Ascending aorta (tissue), 2 donors: ENCODE measurements at places on chromosomes 2 and 18.

- no peaks in the 10 kb centered on the region for H3K27me3 ChIP-seq
- no peaks in the 10 kb centered on the region for H3K4me1 ChIP-seq
Measured at GRCh38 chr2:234363011-234363487, 133.8 kb downstream of the ARL4C start.

DNA sequence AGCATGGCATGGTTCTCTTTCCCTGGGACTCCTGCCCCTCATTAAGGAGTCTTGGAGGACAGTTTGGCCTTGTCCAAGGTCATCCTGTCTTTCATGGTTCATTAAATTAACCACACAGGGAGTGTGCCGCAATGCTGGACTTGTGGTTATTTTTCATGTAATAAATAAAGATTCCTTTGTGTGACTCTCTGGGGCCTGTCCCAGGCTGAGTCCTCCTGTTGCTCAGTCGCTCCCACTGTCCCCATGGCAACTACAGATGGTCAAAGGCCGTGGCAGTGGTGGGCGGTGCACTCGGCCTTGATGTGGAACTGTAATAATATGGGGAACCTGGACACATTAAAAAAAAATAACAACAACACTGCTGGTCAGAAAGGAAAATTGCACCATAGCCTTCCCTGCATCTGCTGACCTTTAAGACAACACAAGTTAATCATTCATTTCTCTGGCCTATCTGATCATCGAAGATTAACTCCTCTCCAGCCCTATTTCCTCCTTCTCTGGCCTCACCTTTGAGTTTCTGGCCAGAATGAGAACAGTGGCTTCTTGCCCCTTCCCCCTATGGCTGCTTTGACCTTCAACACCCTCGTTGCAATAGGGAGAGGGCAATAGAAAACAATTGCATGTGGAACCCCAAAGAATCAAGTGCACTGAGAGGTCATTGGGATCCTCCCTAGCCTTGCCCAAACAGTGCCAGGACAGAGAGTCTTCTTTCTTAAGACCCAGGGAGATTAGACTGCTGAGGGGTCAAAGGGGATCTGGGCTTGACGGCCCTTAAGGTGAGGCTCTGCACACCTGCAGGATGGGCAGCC lies 44.7 kb downstream of the PSD4 start:
- no peaks in the 10 kb centered on the region for H3K36me3 ChIP-seq
- no peak overlapping the region for H3K27ac ChIP-seq
- DNase-seq: peak; percentile 58
- H3K4me3 ChIP-seq: no peak overlapping the region
- no peaks in the 10 kb centered on the region for H3K27me3 ChIP-seq
- no peaks in the 10 kb centered on the region for H3K4me1 ChIP-seq

GRCh38 chr18:55497825-55498403 lies 90.1 kb downstream of the TCF4 start:
- no peak overlapping the region for H3K4me3 ChIP-seq
- peaks cover 3% of the 10 kb centered on the region for H3K4me1 ChIP-seq
- H3K36me3 ChIP-seq: no peaks in the 10 kb centered on the region
- no peaks in the 10 kb centered on the region for H3K27me3 ChIP-seq
- DNase-seq: no peak

GRCh38 chr2:111054791-111055691 lies 65.7 kb upstream of the BCL2L11 start:
- DNase-seq: no peak
- no peak overlapping the region for H3K4me3 ChIP-seq
- H3K4me1 ChIP-seq: no peaks in the 10 kb centered on the region
- H3K27ac ChIP-seq: no peak overlapping the region
- H3K27me3 ChIP-seq: no peaks in the 10 kb centered on the region
- H3K36me3 ChIP-seq: no peaks in the 10 kb centered on the region

GRCh38 chr18:22723773-22724172 lies 209.4 kb upstream of the RBBP8 start:
- H3K4me1 ChIP-seq: no peaks in the 10 kb centered on the region
- DNase-seq: no peak
- H3K27me3 ChIP-seq: no peaks in the 10 kb centered on the region
- no peak overlapping the region for H3K27ac ChIP-seq
- H3K4me3 ChIP-seq: no peak overlapping the region

- H3K4me3 ChIP-seq: no peak overlapping the region
- no peaks in the 10 kb centered on the region for H3K36me3 ChIP-seq
- H3K27ac ChIP-seq: no peak overlapping the region
- no peaks in the 10 kb centered on the region for H3K4me1 ChIP-seq
- no peak for DNase-seq
- H3K27me3 ChIP-seq: no peaks in the 10 kb centered on the region
Measured at GRCh38 chr2:118697781-118698180, 149.7 kb downstream of the EN1 start.

GRCh38 chr2:189751080-189751658 lies 11.4 kb downstream of the OSGEPL1 start:
- no peak overlapping the region for H3K27ac ChIP-seq
- no peak overlapping the region for H3K4me3 ChIP-seq
- H3K27me3 ChIP-seq: no peaks in the 10 kb centered on the region
- peaks cover 31% of the 10 kb centered on the region for H3K36me3 ChIP-seq
- no peaks in the 10 kb centered on the region for H3K4me1 ChIP-seq

DNA sequence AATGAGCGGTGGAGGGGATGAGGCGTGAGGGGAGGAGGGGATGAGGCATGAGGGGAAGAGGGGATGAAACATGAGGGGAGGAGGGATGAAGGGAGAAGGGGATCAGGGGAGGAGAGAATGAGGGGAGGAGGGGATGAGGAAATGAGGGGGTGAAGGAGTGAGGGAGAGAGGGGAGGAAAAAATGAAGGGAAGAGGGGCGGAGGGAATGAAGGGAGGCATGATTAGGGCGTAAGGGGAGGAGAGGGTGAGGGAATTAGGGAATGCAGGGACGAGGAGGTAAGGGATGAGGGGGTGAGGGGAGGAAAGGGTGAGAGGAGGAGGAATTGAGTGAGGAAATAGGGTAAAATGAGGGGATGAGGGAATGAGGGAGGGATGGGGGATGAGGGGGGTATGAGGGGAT lies 40.5 kb downstream of the AQP12A start:
- no peaks in the 10 kb centered on the region for H3K36me3 ChIP-seq
- H3K27me3 ChIP-seq: no peaks in the 10 kb centered on the region
- H3K4me3 ChIP-seq: no peak overlapping the region
- DNase-seq: no peak
- no peaks in the 10 kb centered on the region for H3K4me1 ChIP-seq

DNA sequence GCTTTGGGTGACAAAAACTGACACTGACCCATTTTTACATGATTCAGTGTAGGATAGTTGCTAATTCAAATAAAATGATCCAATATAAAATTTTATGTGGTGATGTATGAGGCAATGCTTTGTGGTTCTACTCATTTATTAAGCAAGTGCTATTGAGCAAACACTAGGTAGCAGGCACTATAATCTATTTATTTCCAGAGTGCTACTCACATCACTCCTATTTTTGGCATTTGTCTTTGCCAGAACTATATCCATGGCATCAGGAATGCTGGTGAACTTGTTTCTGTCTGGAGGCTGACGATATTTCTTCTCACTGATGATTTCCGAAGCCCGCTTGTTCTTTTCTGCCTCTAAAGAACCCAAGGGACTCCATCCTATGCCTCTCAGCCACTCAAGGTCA lies 84.3 kb downstream of the NEB start:
- no peaks in the 10 kb centered on the region for H3K36me3 ChIP-seq
- no peak overlapping the region for H3K4me3 ChIP-seq
- H3K4me1 ChIP-seq: no peaks in the 10 kb centered on the region
- no peaks in the 10 kb centered on the region for H3K27me3 ChIP-seq
- DNase-seq: no peak
- H3K27ac ChIP-seq: no peak overlapping the region

DNA sequence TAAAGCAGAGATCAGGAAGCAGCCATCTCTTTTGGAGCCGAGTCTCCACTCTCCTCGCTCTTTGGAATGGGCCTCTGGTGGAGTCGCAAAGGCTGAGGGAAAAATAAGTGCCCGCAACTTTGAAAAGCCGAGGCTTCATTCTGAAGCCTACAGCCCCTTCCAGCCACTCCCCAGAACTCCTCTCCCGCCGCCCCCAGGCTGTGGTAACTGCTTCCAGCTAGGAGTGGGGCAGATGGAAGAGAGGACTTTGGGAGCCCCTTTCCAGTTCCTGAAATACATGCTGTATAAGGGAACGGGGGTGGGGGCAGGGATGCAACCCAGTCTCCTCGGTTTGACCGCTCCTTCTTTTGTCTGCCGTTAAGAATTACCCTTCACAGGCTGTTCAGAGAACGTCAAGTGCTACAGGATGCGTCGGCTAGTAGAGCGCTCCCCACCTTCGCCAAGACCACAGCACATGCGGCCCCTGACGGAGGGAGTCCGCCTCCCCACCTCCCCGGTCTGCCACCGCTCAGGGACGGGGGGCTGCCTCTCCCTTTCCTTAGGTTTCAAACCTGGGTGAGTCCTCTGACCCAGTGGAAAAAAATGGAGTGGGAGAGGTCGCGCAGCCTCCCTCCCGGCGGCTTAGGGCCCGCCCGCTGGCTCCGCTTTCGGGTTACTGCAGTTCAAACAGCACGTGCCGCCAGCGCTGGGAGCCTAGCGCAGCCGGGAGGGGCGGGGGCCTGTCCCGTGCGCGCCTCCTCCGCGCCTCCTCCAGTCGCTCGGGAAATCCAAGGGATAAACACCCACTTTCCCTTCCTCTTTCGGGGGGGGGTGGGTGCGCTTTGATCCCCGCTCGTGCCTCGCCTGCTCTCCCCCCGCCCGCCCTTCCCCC lies 4.9 kb downstream of the CYP26B1 start:
- no peaks in the 10 kb centered on the region for H3K36me3 ChIP-seq
- DNase-seq: no peak
- no peaks in the 10 kb centered on the region for H3K27me3 ChIP-seq
- peaks cover 63% of the 10 kb centered on the region for H3K4me1 ChIP-seq

DNA sequence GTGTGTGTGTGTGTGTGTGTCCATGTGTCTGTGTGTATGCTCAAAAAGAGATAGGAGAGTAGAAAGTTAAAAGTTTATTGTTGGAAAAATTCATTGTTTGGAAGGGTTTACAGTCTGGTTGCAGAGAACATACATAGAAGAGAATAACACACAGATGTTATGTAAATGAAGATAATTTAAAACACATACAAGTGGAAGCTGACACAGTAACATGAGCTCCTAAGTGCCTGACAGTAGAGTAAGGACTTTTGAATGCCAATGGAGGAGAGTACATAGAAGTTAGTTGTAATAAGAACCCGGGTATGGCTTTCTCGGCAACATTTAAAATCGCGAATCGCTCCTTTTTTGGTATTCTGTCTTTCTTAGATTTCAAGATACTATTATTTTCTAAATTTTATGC lies 137.0 kb upstream of the FANCL start:
- H3K27ac ChIP-seq: no peak overlapping the region
- no peaks in the 10 kb centered on the region for H3K4me1 ChIP-seq
- H3K36me3 ChIP-seq: no peaks in the 10 kb centered on the region
- H3K4me3 ChIP-seq: no peak overlapping the region
- DNase-seq: no peak

- no peaks in the 10 kb centered on the region for H3K27me3 ChIP-seq
- H3K4me1 ChIP-seq: no peaks in the 10 kb centered on the region
- H3K36me3 ChIP-seq: no peaks in the 10 kb centered on the region
- no peak overlapping the region for H3K27ac ChIP-seq
- H3K4me3 ChIP-seq: no peak overlapping the region
Measured at GRCh38 chr2:146041274-146041910, 1521.5 kb upstream of the ZEB2 start.

- DNase-seq: peak; percentile 83
- no peaks in the 10 kb centered on the region for H3K36me3 ChIP-seq
- no peaks in the 10 kb centered on the region for H3K4me1 ChIP-seq
- H3K27me3 ChIP-seq: no peaks in the 10 kb centered on the region
- no peak overlapping the region for H3K27ac ChIP-seq
- H3K4me3 ChIP-seq: no peak overlapping the region
Measured at GRCh38 chr2:68448671-68449653, 18.1 kb downstream of the FBXO48 start.

GRCh38 chr18:35519148-35519899 lies 21.6 kb upstream of the INO80C start:
- H3K4me3 ChIP-seq: no peak overlapping the region
- H3K27me3 ChIP-seq: no peaks in the 10 kb centered on the region
- DNase-seq: no peak
- no peaks in the 10 kb centered on the region for H3K36me3 ChIP-seq

- no peak overlapping the region for H3K4me3 ChIP-seq
- H3K27me3 ChIP-seq: no peaks in the 10 kb centered on the region
- DNase-seq: no peak
- no peaks in the 10 kb centered on the region for H3K36me3 ChIP-seq
Measured at GRCh38 chr18:50231621-50232020, 34.7 kb downstream of the CFAP53 start.

GRCh38 chr2:219109471-219109870 lies 48.8 kb upstream of the IHH start:
- no peak overlapping the region for H3K4me3 ChIP-seq
- H3K27me3 ChIP-seq: no peaks in the 10 kb centered on the region
- no peaks in the 10 kb centered on the region for H3K4me1 ChIP-seq
- no peak overlapping the region for H3K27ac ChIP-seq
- no peaks in the 10 kb centered on the region for H3K36me3 ChIP-seq

DNA sequence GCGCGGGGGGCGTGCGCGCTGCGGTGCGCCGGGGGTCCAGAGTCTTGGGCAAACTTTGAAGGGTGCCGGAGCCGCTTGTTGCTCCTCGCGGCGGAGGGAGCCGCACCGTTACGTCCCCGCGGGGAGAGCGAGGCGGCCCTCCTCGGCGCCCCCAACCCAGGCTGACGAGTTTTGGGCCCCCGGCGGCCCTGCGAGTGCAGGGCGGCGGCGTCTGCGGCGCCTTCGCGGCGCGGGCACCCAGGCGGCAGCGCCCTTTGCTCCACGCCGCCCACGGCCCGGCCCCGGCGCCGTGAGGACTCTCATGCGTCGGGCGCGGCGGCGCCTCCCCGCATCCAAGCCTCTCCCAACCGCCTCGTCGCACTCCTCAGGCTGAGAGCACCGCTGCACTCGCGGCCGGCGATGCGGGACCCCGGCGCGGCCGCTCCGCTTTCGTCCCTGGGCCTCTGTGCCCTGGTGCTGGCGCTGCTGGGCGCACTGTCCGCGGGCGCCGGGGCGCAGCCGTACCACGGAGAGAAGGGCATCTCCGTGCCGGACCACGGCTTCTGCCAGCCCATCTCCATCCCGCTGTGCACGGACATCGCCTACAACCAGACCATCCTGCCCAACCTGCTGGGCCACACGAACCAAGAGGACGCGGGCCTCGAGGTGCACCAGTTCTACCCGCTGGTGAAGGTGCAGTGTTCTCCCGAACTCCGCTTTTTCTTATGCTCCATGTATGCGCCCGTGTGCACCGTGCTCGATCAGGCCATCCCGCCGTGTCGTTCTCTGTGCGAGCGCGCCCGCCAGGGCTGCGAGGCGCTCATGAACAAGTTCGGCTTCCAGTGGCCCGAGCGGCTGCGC lies 814 bp downstream of the FZD7 start:
- peaks cover 15% of the 10 kb centered on the region for H3K4me1 ChIP-seq
- H3K4me3 ChIP-seq: peak overlapping the region; percentile 61
- H3K27ac ChIP-seq: peak overlapping the region; percentile 95
- no peak for DNase-seq

DNA sequence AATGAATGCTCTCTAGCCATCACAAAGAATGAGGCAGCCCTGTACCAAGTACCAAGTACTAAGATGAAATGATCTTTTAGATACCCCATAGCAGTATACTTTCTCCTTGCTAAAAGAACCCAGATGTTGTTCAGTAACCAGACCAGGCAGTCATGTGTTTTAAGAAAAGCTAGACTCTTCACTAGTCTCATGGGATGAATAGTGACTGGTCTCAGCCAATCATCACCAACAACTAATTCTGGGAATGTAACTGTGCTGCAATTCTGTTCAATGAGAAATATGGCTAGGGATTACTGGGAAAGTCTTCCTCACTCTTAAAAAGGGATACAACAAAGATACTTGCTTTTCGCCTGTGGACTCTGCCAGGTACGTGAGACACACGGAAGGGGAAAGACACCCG lies 29.5 kb downstream of the MBOAT2 start:
- H3K36me3 ChIP-seq: no peaks in the 10 kb centered on the region
- H3K4me3 ChIP-seq: no peak overlapping the region
- H3K4me1 ChIP-seq: no peaks in the 10 kb centered on the region
- no peak for DNase-seq
- no peak overlapping the region for H3K27ac ChIP-seq
